ENCODE measurements at places on chromosomes 7 and 10.
A peak's percentile ranks its signal among the peaks of the same experiment; 100 is the strongest.

GRCh38 chr7:29099896-29100847 is 46.2 kb downstream of the CPVL start:
- DNase-seq: no peak

GRCh38 chr7:1917221-1918062 is 247.4 kb downstream of the ELFN1 start:
- no peak for DNase-seq

DNA sequence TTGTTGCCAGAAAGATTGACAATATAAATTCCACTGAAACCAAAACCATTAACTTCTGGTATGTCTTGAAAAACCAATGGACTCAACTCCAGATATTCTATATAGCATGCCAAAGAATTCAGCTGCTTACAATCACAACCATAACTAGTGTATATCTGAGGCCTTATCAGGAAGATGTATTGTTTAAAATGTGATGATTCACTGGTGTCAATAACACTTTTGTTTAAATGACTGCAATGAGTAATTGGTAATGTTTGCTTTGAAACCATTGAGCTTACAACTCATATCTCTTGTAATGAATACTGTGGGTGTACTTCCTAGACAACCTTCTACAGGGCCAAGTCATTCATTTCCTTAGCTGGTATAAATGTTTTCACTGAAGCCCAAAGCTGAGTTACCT is 727.9 kb upstream of the KCND2 start:
- no peak for DNase-seq

- DNase-seq: no peak
Measured at GRCh38 chr7:97004247-97005182, 838 bp upstream of the DLX6 start.

DNA sequence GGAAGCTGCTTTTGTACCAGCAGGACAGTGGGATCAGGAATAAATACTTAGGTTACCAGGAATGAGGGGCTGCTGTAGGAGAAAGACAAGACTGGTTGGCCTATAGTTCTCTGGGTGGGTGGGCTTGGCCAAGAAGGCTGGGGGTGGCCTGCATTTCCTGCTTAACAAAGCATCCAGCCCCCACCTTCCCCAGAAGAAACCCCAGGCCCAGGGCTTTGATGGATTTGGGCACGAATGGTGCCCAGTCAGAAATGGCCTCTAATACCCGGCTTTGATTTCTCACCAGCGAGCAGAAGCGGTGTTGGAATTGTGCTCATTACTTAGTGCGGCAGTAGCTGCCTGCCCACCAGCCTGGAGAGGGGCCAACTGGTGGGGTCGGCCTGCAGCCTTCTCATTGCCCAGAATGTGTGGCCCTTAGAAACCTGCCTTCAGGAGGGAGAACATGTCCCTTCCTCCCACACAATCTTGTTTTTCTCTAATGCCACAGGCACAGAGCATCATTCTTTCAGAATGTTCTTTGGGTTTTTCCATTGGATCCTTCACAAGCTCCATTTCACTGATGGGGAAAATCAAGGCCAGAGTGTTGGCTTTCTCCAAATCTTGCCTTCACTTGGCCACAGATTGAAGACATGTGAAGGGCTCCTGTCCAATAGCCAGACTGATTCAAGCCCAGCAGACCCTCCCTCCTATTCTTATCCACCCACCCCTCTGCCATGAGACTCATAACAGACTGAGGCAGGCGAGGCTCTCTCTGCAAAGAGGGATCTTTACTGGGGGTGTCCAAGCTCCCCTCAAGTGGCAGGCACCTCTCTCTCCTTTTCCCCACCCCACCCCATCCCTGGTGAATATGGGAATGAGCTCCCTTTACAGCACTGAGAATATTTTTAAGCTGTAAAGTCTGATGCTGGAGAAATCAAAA is 2.5 kb downstream of the UNC5B start:
- no peak for DNase-seq

- DNase-seq: no peak
Measured at GRCh38 chr7:31893365-31893764, 176.8 kb downstream of the PDE1C start.

GRCh38 chr7:1895664-1896515 is 225.8 kb downstream of the ELFN1 start:
- DNase-seq: no peak

DNA sequence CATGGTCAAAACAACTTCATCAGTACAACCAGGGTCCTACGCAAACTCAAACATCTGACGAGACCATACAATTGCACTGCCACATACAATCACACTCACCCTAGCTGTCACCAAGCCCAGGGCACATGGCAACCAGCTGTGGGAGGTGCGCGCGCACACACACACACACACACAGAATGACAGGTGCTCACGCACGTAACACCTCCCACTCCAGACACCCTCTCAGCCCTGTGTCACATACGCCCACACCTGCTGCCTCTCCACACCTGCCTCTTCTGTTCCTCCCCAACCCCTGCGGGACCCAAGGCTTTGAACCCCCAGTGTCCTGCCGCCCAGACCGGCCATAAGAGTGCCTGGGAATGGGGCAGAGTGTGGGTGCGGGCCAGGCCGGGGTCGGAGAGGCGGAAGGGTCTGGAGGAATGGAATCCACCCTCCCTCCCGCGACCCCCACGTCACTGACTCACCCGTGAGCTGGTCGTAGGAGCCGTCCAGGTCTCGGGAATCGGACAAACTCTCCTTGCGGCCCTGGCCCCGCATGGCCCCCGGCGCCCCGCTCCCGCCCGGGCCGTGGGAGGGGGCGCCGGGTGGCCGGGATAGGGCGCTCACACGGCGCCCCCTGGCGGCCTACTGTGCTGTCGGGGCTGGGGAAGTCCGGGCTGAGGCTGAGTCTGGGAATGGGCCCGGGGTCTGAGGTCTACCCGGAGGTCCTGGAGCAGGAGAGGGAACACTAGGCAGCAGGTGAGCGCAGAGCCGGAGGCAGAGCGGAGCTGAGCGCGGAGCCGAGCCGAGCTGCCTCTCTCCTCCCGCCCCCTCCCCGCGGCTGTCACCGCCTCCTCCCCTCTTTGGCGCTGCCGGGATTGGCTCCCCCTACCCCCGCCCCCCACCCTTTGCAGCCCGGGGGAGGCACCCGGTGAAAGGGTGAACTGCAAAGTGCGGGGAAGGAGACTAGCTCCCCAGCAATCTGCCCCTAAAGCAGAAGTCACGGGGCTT is at the start of gene KCNIP2:
KCNIP2 (minus strand) TSS at position 769 of the 990 bp plus-strand sequence; CDS start at position 537, 232 bp downstream.
- DNase-seq: peak; percentile 46

DNA sequence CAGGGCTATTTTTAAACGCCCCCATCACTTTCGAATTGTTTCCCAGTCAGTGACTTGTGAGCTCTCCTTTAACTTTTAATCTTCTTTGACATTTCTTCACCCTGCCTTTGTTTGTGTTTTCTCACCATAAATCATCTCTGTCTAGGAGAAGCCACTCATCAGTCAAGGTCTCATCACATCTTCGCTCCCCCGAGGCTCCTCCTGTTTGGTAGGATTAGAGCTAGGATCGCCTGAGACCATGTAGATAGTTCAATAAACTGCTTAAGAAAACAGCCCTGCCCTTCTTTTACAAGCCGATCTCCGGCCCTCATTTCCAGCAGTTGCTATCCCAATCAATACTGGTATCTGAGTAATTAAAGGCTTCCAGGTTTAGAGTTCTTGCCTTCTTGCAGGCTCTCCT is 472.8 kb upstream of the ADARB2 start:
- DNase-seq: no peak

Measured in suppressor macrophage (primary cell).